A549 treated with CORT108297 at 1 μM for 4 hours (cell line): ENCODE measurements at places on chromosomes 12 and 14. TPM values are rescaled to one million over a fixed set of nuclear protein-coding genes. Genes with fewer than 3 reads are reported as not detected.

The BHLHE41 gene
- total RNA-seq: 0.66 to 2.5 TPM (median 0.85 TPM) in 5 replicates

The TC2N gene
- 0.54 to 0.70 TPM (median 0.64 TPM) in 5 replicates for total RNA-seq

The TAS2R31 gene
- 0.13 to 0.28 TPM (median 0.17 TPM) in 3 of 5 replicates, not detected in the others for total RNA-seq

The CLEC6A gene
- not detected in 5 replicates for total RNA-seq

The TMPRSS12 gene
- total RNA-seq: not detected in 5 replicates

The CD163 gene
- 0.02 to 0.07 TPM in 2 of 5 replicates, not detected in the others for total RNA-seq

The TXNRD1 gene
- 956 to 1,224 TPM (median 1,122 TPM) in 5 replicates for total RNA-seq

The MANSC1 gene
- 3.2 to 4.3 TPM (median 3.9 TPM) in 5 replicates for total RNA-seq

The GOLGA3 gene
- total RNA-seq: 18.9 to 24.4 TPM (median 22.3 TPM) in 5 replicates

The TMEM229B gene
- 0.11 to 0.21 TPM (median 0.16 TPM) in 5 replicates for total RNA-seq

The MAP3K9 gene
- 3.6 to 5.6 TPM (median 4.8 TPM) in 5 replicates for total RNA-seq

The ENDOU gene
- not detected in 5 replicates for total RNA-seq

The PWP1 gene
- total RNA-seq: 87.9 to 95.4 TPM (median 92.2 TPM) in 5 replicates

The STAC3 gene
- 0.33 to 0.47 TPM (median 0.42 TPM) in 5 replicates for total RNA-seq

The RBM19 gene
- total RNA-seq: 15.0 to 18.7 TPM (median 18.2 TPM) in 5 replicates

The SERPINA4 gene
- total RNA-seq: not detected in 5 replicates

The APOLD1 gene
- total RNA-seq: 0.30 to 0.54 TPM (median 0.34 TPM) in 5 replicates

The TMTC2 gene
- 0.91 to 1.2 TPM (median 1.0 TPM) in 5 replicates for total RNA-seq

The KRT74 gene
- total RNA-seq: not detected in 5 replicates

The LPAR5 gene
- total RNA-seq: 0.45 to 0.81 TPM (median 0.70 TPM) in 5 replicates

The DGLUCY gene
- total RNA-seq: 16.1 to 19.8 TPM (median 16.7 TPM) in 5 replicates

The DYNLL1 gene
- total RNA-seq: 628 to 767 TPM (median 649 TPM) in 5 replicates

The SMCO2 gene
- 0.10 to 0.34 TPM (median 0.25 TPM) in 4 of 5 replicates, not detected in the other for total RNA-seq

The TMEM116 gene
- total RNA-seq: 5.2 to 7.1 TPM (median 5.6 TPM) in 5 replicates

The RASSF9 gene
- 0.37 to 0.67 TPM (median 0.63 TPM) in 5 replicates for total RNA-seq

The CEBPE gene
- not detected in 5 replicates for total RNA-seq

The PLA2G1B gene
- 0.24 TPM in 1 of 5 replicates, not detected in the others for total RNA-seq

The CPNE8 gene
- 8.8 to 12.6 TPM (median 10.7 TPM) in 5 replicates for total RNA-seq

The AKAP6 gene
- total RNA-seq: 0.42 to 0.76 TPM (median 0.51 TPM) in 5 replicates

The IRF9 gene
- total RNA-seq: 17.6 to 21.5 TPM (median 19.7 TPM) in 5 replicates

The UBC gene
- total RNA-seq: 1,226 to 1,665 TPM (median 1,286 TPM) in 5 replicates

The STON2 gene
- 0.53 to 1.0 TPM (median 0.65 TPM) in 5 replicates for total RNA-seq

The PTCSC3 gene
- not detected in 5 replicates for total RNA-seq

The LEMD3 gene
- 9.0 to 13.1 TPM (median 11.2 TPM) in 5 replicates for total RNA-seq

The ADGRD1 gene
- total RNA-seq: 0.24 to 0.64 TPM (median 0.33 TPM) in 5 replicates

The FERMT2 gene
- total RNA-seq: 31.0 to 50.3 TPM (median 39.8 TPM) in 5 replicates

The B4GALNT3 gene
- total RNA-seq: 0.43 to 0.81 TPM (median 0.59 TPM) in 5 replicates

The CACNB3 gene
- total RNA-seq: 30.2 to 46.8 TPM (median 39.7 TPM) in 5 replicates

The TESPA1 gene
- total RNA-seq: not detected in 5 replicates

The RNASE4 gene
- total RNA-seq: 5.5 to 8.9 TPM (median 8.1 TPM) in 5 replicates

The C12orf54 gene
- total RNA-seq: not detected in 5 replicates

The ATP6V1D gene
- 65.7 to 127 TPM (median 75.2 TPM) in 5 replicates for total RNA-seq

The AQP6 gene
- not detected in 5 replicates for total RNA-seq

The PRB2 gene
- not detected in 5 replicates for total RNA-seq

The P2RX7 gene
- total RNA-seq: not detected in 5 replicates

The CLEC4D gene
- total RNA-seq: not detected in 5 replicates

The CIROP gene
- not detected in 5 replicates for total RNA-seq

The RDH16 gene
- total RNA-seq: 0.05 to 0.18 TPM (median 0.10 TPM) in 5 replicates

The MAP1LC3B2 gene
- total RNA-seq: 1.1 to 1.7 TPM (median 1.4 TPM) in 5 replicates

The SLC8A3 gene
- 0.02 TPM in 1 of 5 replicates, not detected in the others for total RNA-seq

The CPSF6 gene
- 55.2 to 66.9 TPM (median 60.1 TPM) in 5 replicates for total RNA-seq

The CLEC9A gene
- total RNA-seq: not detected in 5 replicates

The CRIP2 gene
- 94.2 to 194 TPM (median 175 TPM) in 5 replicates for total RNA-seq

The RTL1 gene
- total RNA-seq: 0.26 to 0.31 TPM (median 0.30 TPM) in 5 replicates
